ENCODE measurements at places on chromosomes 12 and 14.
A peak's percentile ranks its signal among the peaks of the same experiment; 100 is the strongest.

DNA sequence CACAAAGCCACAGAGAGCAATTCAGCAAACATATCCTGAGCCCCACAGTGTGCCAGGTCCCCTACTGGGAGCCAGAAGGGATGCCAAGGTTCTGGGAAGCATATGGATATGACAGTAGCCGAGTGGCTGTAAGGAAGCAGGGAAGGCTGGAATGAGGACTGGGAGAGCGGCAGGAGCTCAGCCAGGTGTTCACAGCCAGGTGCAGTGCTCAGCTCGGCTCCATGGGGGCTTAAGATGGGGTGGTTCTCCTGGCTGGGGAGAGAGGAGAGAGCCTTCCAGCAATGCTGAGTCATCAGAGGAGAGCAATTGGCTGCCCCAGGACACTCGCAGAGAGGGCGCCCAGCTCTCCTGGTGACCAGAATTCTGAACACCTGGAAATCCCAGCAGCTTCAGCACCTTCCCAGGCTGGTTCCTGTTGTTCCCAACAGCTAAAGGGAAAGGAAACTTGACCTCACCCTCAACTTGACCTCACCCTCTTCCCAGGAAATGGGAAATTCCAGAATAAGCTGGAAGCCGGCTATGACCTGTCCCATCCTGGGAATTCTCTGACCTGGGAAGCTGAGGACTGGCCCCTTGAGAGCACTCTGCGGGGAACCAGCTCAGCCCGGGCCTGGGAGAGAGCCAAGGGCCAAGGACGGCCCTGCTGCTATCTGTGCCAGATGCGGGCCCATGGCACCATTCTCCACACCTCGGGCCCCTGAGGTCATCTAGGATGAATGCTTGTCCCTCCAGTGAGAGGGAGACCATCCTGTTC is 34.6 kb downstream of the SLC6A12 start:
- no peak for DNase-seq

DNA sequence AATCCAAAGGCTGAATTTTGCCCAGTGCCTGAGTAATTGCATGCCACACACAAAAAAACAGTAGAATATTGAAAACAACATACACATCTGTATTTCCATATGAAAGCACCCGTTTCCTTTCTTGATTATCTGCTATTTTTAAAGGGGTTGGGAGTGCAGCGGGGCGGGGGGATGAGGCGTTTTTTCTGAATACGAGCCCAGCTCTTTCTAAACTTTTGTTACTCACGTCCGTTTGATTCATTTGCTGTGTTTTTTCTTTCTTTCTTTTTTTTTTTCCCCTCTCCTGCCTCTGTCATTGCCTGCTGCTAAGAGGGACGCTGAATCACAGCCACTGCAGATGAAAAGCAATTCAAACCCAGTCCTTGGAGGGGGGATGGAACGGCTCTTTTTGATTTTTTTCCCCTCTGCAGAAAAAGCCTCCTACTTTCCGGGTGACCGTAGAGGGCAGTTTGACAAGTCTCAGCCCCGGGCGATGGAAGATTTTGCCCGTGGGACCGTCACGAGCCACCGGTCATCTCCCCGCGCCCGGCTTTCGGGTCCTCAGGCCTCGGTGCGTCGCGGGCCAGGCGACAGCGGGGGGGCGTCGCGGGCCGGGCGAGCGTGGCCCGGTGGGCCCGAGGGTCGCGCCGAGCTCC is 572 bp upstream of the RASSF8 start:
- no peak for DNase-seq

- no peak for DNase-seq
Measured at GRCh38 chr14:93014058-93015023, 91.4 kb downstream of the CHGA start.

- peak; percentile 37 for DNase-seq
Measured at GRCh38 chr14:99729991-99730875, 46.1 kb downstream of the CYP46A1 start.
